Stimulated activated CD8-positive, alpha-beta memory T cell treated with anti-CD3 and anti-CD28 coated beads, Interleukin-15, amount 100 ng/mL, for 1 hour (primary cell): ENCODE measurements at places on chromosomes 16 and 17.

GRCh38 chr16:89139907-89140361 lies 31.6 kb upstream of the CDH15 start:
- DNase-seq, result no peak

DNA sequence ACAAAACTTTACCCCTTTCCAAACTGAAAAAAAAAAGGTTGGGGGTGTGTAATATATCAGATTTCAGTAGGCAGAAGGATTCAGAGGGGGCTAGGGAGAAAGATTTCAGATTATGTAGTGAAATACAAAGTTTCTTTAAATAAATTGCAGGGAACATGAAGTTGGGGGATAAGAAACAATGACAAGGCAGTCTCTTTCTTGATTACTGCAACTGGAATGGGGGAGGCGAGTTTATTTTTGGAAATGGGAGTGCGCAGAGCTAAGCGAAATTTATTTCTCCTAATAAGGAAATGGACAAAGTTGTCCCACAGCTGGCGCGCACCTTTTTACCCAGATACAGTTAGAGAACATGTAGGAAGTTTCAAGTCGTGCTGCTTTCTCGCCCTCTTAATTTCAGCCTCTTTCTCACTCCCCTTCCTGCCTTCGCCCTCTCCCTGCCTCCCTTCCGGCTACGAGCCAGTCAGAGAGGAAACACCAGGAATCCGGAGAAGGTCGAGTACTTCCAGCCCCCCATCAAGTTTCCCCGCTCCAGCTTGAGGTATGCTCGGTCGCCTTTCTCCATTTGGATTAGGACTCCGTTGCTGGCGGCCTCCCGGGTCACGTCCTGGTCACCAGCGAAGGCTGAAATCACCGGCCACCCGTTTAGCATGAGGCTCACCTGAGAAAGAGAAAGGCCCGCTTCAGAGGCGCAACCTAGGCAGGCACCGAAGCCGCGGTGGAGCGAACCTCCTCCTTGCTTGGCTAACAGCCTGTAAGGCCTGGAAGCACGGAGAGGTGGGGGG lies 2.5 kb downstream of the CBLN1 start:
- DNase-seq, result no peak

- no peak for DNase-seq
These were observed 92.6 kb upstream of the ASIC2 start for GRCh38 chr17:33385713-33386112.

- DNase-seq, result no peak
These were observed 6.9 kb upstream of the SLC7A6 start for GRCh38 chr16:68257251-68257905.

- DNase-seq, result no peak
These were observed 31.9 kb upstream of the CREBBP start for GRCh38 chr16:3912373-3912772.
